ENCODE measurements at places on chromosomes 3 and 15.

DNA sequence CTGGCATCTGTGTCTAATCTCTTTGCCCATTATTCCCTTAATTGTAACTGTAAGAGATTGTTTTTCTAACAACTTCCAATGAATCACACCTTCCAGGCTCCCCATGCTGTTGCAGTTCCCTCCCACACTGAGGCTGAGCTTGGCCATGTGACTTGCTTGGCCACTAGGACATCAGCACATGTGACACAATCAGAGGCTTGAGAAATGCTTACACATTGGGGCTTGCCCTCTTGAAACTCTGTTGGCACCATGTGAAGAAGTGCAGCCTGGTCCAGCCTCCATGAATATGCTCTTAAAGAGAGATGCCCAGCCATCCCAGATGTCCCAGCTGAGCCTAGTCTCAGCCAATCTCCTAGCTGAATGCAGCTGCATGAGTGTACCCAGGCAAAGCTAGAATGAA is 326.8 kb upstream of the SOX2 start:
- DNase-seq, result no peak

GRCh38 chr3:23086331-23086730 is 116.8 kb upstream of the UBE2E2 start:
- DNase-seq, result no peak

- no peak for DNase-seq
These were observed 2.1 kb downstream of the THPO start for GRCh38 chr3:184375747-184376461.

DNA sequence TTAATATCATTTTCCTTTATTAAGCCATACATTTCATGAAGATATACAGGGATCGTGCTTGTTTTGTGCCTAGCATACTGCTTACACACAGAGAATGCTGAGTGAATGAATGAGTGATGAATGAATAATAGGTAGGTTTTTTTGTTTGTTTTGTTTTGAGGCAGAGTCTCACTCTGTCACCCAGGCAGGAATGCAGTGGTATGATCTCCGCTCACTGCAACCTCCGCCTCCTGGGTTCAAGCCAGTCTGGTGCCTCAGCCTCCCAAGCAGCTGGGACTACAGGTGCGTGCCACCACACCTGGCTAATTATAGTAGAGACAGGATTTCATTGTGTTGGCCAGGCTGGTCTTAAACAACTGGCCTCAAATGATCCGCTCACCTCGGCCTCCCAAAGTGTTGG is 400.0 kb downstream of the ROBO1 start:
- no peak for DNase-seq

DNA sequence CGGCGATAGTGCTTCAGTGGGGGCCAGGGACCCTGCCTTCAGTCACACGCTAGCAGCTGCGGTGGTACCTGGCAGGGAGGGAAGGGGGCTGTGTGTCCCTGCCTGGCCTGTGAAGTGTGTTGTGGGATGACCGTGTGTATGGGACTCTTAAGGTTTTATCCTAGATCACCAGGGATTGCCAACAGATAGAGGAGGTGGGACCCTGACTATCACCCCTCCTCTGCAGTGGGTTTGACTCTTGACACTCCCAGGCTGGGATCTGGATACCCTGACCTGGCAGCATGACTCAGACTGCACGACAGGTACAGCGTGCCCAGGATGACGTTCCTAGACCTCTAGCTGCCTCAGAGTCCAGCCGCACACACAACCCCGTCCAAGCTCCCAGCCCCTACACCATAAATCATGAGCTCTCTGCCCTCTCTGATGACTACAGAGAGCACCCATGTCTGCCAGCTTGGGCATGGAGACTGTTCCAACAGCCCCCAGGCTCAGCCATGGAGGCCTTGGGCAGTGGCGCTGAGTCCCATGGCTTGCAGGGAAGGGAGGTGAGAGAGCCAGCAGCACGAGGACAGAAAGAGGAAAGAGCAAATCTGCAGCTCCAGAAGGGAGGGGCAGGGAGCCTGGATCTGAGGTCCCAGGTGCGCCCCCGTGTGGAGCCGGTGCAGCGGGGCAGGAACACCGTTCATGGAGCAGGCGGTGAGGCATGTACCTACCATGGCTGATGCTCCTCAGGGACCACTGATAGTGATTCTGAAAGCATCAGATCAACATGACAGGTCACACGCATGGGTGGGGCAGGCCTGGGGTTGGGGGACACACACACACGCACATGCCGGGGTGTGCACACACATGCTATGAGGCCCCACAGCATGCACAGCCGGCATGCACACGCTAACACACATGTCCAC is 71.0 kb downstream of the ADAMTS7 start:
- DNase-seq, result no peak

GRCh38 chr3:97338375-97338774 is 426.2 kb upstream of the ARL6 start:
- no peak for DNase-seq

GRCh38 chr15:99016680-99017321 is 9.2 kb upstream of the PGPEP1L start:
- DNase-seq, result no peak

GRCh38 chr3:169661361-169662131 is 2.0 kb downstream of the MECOM start:
- DNase-seq, result peak; percentile 51

- DNase-seq, result no peak
These were observed 4.3 kb downstream of the BTBD1 start for GRCh38 chr15:83062768-83063180.

GRCh38 chr3:86379280-86379679 is 611.7 kb downstream of the VGLL3 start:
- no peak for DNase-seq
